ENCODE measurements at places on chromosomes 4 and X. TPM values are rescaled to one million over a fixed set of nuclear protein-coding genes. Genes with fewer than 3 reads are reported as not detected.

The NSUN7 gene
- 1.4 TPM for total RNA-seq

The TMEM185A gene
- total RNA-seq, result 14.6 TPM

The DUSP21 gene
- not detected for total RNA-seq

The CFAP299 gene
- not detected for total RNA-seq

The CT45A5 gene
- not detected for total RNA-seq

The FAM9B gene
- total RNA-seq, result not detected

The CXorf65 gene
- total RNA-seq, result not detected

The DCX gene
- 0.14 TPM for total RNA-seq

The MYOZ2 gene
- total RNA-seq, result 0.28 TPM

The GPR50 gene
- not detected for total RNA-seq

The BCORL1 gene
- total RNA-seq, result 2.2 TPM

Data from sigmoid colon (tissue), 7 donors.